ENCODE measurements at places on chromosomes 11 and 22.
A peak's percentile ranks its signal among the peaks of the same experiment; 100 is the strongest.

- no peak for DNase-seq
Observed at GRCh38 chr11:28838741-28839140, 730.6 kb downstream of the METTL15 start.

DNA sequence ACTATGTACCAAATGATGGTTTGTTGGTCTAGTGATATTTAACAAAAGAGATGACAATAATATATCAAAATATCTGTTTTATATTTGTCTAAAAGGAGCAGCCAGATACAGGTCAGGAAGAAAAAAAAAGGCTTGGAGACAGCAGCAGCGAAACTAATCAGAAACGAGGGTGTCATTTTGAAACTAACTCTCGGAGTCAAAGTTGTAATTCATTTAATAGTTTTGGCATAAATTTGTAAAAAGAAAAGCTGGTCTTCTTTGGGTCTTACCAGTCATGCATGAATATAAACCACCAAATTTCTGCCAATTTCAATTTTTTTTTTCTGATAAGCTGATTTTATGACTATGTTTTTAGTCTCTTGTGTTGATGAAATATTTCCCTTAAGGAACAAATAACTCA, 25.5 kb downstream of the NPAT start:
- no peak for DNase-seq

- peak; percentile 85 for DNase-seq
Observed at GRCh38 chr11:115958089-115959000, 454.1 kb upstream of the CADM1 start.

GRCh38 chr11:32448232-32448631, 12.9 kb upstream of the WT1 start:
- DNase-seq: no peak

- DNase-seq: no peak
Observed at GRCh38 chr22:38311323-38311620, 6.0 kb downstream of the CSNK1E start.

GRCh38 chr11:94030059-94030458, 8.9 kb downstream of the HEPHL1 start:
- DNase-seq: no peak

- DNase-seq: peak; percentile 88
Observed at GRCh38 chr11:72373163-72373562, 61.2 kb downstream of the CLPB start.

- DNase-seq: no peak
Observed at GRCh38 chr11:76786016-76786415, 2.9 kb downstream of the TSKU start.

DNA sequence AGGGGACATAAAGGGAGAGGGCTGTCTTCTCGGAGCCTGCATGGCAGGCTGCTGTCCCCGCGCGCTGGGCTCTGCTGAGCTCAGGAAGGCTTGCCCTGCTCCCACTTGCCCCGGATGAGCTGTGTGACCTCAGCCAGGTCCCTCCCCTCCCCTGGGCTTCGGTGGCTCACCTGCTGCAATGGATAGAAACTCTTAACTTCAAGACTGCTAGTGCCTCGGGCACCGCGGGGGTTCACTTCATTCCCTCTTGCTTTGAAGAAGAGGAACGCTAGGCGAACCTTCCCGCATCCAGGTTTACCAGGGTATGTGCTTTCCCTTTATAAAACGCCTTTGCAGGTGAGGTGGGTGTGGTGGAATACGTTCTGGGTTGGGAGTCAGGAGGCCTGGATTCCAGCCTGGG, 115.0 kb downstream of the PHF21B start:
- no peak for DNase-seq

- peak; percentile 61 for DNase-seq
Observed at GRCh38 chr11:129766898-129767604, 48.6 kb upstream of the TMEM45B start.

DNA sequence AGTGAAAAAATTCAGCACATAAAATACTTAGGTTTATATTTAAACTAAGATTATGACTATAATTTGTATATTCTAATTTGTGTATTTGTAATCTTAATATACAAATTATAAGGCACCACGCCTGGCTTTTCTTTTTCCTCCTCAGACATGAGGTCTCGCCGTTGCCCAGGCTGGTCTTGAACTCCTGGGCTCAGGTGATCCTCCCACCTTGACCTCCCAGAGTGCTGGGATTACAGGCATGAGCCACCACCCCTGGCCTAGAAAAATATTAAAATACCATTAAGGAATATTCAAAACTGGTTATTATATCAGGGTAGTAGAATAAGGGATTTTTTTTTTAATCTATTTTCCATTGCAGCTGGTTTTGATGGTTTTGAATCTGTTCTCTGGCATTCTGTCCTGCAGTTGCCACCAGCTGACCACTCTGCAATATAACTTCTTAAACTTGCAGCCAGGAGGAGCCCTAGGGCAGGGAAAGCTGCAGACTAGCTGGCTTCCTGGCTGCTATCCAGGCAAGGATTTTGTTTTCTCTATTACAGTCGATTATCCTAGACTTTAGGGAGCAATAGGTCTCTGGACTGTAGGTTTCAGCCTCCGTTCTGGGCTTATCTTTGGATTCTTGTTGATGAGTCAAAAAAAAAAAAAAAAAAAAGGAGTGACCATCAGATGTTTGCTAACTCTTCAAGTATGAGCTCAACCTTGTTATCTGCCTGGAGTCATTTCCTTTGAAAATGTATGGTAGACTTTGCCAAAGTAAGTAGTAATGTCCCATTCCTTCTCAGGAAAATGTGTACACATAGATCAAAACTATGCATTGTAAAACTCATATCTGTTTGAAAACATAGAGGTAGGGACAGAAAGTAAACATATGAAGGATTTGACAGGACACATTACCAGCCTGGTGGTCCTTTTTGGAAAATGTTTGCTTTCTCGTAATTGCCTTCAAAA, 13.2 kb downstream of the POLA2 start:
- DNase-seq: peak; percentile 39

DNA sequence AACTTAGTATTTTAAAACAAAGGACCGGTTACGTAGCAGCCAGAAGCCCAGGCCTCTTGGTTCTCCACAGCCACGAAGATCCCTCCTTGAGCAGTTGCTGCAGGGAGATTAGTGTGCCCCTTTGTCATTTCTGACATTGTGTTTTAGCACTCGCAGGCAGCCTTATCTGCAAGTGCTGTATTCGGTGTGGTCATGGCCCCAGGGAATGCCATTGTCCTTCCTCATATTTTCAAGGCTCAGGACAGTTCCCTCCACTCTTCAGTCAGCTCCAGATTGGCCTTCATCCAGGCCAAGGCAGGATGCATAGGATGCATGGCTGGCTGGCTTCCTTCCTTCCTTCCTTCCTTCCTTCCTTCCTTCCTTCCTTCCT, 88.5 kb downstream of the ZBTB16 start:
- no peak for DNase-seq

DNA sequence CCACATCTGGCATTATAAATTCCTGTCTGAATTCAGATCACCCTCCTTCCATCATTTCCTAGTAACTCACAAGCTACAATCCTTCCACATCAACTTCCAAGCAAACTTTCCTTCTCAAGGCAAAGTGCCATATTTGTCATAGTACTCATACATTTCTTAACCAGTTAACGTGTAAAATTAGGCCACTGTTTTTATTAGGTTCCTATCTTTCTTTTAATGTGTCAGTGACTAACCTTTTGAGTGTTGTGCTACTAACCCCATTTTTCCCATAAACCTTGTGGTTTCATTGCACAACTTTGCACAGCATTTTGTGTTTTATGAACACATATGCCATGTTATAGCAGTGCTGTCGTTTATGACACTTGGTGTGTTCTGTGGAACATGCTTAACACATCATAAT, 90.1 kb downstream of the KIF18A start:
- DNase-seq: no peak

DNA sequence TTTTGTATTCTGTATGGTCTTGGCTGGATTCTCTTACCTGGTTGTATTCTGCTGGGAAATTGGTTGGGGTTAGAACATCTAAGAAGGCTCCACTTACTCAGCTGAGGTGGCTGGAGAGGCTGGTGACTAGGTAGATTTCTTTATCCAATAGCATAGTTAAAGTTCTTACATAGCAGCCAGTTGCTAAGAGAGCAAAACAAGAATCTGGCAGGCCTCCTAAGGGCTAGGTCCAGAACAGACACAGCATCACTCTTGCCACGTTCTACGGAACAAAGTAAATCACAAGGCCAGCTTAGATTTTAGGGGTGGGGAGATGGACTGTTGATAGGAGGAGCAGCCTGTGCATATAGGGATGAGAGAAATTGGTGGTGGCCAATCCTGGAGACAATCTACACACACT, 141.3 kb upstream of the CCDC90B start:
- no peak for DNase-seq

DNA sequence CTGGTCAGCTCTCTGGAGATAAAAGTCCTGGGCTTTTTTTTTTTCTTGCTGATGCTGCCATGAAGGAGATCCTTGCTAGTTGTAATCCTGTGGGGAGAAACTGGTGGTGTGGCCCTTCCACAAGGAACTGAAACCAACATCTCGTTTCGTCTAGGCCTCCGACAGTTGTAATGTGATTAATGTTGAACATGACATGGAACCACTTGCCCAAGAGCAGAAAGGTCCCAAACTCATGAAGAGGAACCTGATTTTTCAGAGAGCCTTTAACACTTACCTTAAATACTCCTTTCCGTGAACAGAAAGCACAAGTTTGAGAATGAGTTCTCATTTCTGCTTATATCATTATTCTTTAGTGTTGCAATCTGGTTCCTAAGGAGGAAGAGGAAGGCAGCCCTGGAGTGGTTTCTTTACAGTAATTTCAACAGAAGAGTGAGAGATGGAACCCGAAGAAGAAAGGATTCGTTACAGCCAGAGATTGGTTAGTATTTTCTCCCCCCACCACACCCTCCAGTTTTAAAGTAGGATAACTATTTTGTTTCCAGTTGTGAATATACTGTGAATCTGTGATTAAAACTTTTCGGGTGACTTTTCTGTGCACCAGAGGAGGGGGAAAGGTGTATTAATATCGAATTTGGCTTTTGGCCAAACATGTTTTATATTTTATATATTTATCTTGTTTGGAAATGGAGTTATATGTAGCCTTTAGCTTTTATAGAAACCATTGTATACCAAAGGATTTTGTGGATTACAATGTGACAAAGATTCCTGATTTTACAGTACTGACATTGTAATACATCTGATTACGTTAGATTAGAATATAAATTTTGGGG, 2.0 kb downstream of the KDM2A start:
- no peak for DNase-seq

GRCh38 chr11:391117-392017, 2.6 kb upstream of the PKP3 start:
- no peak for DNase-seq

Data from SHP77 (cell line).